Muscle of leg (tissue), 16 donors: ENCODE measurements at places on chromosomes 1 and 21.

- no peak for DNase-seq
Measured at GRCh38 chr1:172980456-172980855, 70.3 kb downstream of the TNFSF18 start.

DNA sequence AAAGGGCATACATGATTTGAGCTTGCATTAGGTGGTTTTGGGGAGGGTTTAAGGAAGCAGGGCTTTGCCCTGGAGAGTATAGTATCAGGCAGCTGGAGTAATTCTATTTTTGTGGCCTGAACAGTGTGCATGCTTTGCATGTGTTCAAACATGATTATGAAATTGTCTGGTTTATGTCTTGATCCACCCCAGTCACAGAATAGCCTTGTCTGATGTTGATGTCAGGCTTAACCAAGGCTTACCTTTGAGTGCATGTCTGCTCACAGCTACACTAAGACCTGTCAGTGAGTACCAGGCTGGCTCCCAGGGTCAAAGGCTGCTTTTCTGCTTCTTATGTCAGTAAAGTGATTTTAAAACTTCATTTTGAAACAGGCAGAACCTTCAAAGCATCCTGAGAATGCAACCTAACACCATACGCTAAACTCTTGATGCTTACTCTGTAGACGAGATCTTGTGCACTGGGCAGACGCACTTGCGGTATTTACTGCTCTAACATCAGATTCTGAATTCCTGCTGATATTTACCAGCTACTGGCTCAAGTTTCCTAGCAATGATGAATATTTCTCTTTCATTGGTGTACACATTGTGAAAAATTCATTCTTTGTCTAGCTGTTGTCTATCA, 78.9 kb downstream of the MAP3K21 start:
- no peak for DNase-seq

GRCh38 chr1:30783256-30783915, 25.8 kb upstream of the LAPTM5 start:
- no peak for DNase-seq

DNA sequence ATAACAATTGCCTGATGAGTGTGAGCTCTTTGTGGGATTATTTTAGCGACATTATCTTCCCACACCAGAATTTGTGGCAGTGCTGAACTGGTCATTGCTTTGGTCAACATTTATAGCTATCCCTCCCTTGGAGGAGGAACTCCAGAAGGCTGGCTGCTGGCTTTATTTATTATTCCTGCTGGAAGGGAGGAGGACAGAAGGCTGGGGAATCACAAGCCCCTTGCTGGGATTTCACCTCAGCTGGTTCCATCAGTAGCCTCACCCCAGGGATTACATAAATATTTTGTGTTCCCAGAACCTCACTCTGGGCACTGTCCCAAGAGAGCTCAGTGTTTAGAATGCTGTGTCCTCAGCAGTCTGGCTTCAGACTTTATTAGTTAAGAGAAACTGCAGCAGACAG, 102.8 kb upstream of the C1orf21 start:
- peak; percentile 23 for DNase-seq

GRCh38 chr1:231020816-231021215, 19.2 kb downstream of the FAM89A start:
- DNase-seq, result no peak

DNA sequence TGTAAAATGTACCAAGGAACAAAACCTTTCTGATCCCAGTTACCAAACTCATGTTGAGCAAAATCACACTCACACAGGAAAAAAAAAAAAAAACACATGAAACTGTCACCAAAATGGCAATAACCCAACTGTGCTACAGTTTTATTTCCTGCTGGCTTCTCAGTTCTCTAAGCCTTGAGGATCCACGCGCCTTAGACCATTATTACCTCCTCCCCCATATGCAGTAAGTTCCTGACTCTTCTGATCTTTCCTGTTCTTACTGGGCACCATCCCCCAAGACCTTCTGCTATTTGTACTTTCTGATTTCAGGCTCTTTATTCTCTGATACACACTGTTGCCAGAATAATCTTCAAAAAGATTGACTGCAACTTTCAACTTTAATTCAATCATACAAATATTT, 79.6 kb downstream of the SLC45A1 start:
- no peak for DNase-seq

GRCh38 chr1:86552376-86552775, 5.5 kb downstream of the CLCA4 start:
- DNase-seq, result no peak

- DNase-seq, result no peak
Measured at GRCh38 chr21:34807146-34807880, 138.5 kb downstream of the CLIC6 start.

GRCh38 chr1:45922374-45922773, 119.0 kb downstream of the MAST2 start:
- DNase-seq, result no peak

DNA sequence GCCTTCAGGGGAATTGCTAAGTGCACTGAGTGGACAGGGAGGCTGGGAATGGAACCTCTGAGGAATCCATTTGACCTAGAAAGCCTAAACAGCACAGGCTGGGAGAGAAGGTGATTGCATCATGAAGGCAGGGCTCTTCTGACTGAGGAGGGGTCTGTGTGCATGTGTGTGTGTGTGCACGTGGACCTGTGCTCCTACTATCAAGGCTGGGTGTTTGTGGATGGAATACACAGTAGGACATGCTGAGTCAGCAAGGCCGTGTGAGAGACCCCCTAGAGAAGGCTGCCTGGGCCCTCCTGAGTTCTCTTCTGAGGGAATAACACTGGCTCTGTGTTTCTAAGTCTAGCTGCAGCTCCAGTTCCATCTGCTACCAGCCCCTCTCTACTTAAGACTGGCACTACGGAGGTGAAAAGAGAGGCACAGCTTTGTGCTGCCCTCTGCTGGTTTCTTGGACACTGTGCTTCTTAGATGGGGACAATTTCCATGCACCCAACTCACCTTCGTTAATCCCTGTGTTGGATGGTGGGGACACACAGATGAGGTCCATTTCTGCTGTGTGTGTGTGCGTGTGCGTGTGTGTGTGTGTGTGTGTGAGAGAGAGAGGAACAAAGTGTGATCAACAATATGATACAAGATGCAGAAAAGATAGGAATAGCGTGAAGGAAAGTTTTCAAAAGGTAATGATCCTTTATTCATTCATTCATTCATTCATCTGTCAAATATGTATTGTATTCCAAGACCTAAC, 6.2 kb upstream of the EFCAB14 start:
- DNase-seq, result peak; percentile 80

DNA sequence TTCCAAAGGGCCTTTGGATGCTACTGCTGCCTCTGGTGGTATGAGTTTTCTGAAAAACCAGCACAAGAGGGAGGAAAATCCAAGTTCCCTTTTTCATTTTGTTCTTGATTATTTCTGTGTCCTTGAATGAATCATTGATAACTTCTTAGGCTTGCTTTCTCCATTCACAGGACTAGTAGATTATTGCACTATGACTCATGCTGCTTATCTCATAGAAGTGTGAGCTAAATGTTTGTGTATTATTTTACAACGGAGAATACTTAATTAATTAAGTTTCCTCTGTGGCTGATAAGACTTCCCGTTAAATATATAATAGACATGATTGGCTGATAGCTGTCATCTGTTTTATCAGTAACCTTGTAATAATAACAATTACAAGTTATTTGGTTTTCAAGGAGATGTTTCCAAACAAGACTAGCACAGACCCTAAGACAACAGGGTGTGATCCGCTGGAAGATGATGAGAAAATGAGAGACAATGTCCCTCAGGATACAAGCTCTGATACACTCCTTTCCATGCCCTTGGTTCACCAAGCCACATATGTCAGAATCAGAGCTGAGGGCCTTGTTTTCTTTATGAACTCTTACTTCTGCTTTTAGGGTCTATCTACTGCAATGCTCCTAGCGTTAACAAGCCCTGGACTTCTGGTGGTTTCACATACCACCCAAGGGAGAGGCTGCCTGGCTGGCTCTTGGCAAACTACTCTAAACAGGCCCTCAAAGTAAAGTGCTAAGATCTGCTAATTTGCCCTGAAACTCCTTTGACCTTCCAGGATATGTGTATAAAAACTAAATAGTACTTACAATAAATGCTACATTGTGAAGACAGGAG, 1078.3 kb downstream of the TTLL7 start:
- peak; percentile 20 for DNase-seq

DNA sequence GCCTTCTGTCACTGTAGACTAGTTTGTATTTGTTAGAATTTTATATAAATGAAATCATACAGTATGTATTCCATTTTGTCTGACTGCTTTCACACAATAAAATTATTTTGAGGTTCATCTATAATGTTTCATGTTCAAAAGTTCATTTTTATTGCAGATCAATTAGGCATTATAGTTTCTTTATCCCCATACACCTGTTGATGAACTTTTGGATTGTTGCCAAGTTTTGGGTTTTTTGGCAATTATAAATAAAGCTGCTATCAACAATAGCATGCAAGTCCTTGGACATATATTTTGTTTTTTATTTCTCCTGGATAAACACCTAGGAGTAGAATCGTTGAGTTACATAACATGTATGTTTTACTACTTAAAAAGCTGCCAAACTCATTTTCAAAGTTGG, 47.1 kb upstream of the FAM3B start:
- DNase-seq, result no peak

DNA sequence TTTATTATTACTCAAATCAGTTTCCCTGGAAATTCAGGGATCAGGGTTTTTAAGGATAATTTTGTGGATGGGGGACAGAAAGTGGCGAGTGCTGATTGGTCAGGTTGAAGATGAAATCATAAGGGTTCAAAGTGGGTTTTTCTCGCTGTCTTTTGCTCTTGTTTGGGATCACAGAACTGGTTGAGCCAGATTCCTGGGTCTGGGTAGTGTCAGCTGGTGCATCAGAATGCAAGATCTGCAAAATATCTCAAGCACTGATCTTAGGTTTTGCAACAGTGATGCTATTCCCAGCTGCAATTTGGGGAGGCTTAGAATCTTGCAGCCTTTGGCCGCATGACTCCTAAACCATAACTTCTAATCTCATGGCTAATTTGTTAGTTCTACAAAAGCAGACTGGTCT, 9.3 kb downstream of the CHI3L2 start:
- no peak for DNase-seq

- peak; percentile 57 for DNase-seq
Measured at GRCh38 chr1:53681977-53682685, 56.8 kb downstream of the GLIS1 start.

DNA sequence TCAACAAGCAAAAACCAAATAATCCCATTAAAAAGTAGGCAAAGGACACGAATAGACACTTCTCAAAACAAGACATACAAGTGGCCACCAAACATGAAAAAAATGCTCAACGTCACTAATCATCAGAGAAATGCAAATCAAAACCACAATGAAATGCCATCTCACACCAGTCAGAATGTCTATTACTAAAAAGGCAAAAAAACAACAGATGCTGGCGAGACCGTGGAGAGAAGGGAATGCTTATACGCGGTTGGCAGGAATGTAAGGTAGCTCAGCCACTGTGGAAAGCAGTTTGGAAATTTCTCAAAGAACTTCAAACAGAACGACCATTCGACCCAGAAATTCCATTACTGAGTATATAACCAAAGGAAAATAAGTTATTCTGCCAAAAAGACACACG, 145.1 kb upstream of the EDN2 start:
- no peak for DNase-seq

DNA sequence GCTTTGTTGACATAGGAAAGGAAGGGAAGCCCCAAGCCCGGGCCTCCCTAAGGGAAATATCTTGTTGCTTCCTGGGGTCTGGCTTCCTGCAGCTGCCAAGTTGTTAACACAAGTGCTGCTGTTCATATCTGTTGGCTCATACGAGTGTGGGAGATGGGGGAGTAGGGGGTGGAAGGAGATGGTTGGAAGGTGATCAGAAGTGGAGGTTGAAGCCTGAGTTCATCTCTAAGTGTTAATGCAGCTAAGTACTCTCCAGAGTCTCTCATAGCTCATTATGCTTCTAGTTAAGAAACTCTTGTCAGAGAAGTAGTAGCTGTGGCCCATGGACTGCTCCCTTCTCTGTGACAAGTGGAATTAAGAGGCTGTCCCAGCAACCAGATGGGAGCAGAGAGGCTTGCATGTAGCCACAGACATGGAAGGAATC, 319.2 kb upstream of the SPAG17 start:
- peak; percentile 74 for DNase-seq

- no peak for DNase-seq
Measured at GRCh38 chr1:203586496-203587081, 40.0 kb upstream of the ATP2B4 start.

- DNase-seq, result no peak
Measured at GRCh38 chr1:115156826-115157468, 67.6 kb upstream of the TSPAN2 start.

- DNase-seq, result no peak
Measured at GRCh38 chr21:44517175-44517899, 22.7 kb downstream of the KRTAP10-1 start.

GRCh38 chr1:230327892-230328284, 98.2 kb downstream of the PGBD5 start:
- no peak for DNase-seq

GRCh38 chr1:43147625-43148327, 24.3 kb downstream of the EBNA1BP2 start:
- peak; percentile 69 for DNase-seq

DNA sequence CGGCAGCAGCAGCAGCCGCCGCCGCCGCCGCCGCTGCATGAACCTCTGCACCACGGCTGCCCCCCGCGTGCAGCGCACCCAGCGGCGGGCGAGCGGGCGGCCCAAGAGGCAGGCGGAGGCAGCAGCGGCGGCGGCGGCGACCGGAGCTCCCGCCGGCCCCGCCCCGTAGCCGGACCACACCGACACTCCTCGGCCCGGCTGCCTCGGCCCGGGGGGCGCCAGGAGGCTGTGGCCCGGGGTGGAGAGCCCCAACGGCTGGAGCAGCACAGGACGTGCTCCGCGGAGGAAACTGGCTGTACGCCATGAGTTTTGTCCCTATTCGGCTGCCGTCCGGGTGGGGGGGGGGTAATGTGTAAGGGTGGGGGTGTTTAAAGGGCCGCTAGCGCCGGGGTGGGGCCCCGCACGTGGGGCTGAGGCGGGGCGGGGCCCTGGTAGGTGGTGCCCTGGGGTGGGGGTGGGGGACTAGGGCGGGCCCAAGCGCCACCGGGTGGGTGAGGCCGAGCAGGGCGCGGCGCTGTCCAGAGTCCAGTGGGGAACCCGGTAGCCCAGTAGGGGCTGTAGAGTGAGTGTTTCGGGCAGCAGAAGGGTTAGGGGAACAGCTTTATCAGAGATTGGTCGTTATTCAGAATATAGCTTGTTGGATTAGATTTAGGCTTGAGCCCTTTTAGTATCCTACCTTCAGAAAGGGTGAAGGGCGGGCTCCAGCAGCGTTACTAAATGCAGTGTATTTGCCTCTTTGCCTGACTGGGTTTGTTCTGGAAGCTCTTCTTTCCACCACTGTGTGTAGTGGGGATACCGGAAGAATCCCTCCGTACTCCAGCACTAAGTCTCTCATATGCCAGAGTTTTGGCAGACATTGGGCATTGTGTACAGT, at the start of gene FAM78B:
Gene FAM78B, minus strand, starts transcription at position 304 of the 874 bp plus-strand sequence. CDS start 753 bp downstream, outside the sequence.
- DNase-seq, result peak; percentile 75

DNA sequence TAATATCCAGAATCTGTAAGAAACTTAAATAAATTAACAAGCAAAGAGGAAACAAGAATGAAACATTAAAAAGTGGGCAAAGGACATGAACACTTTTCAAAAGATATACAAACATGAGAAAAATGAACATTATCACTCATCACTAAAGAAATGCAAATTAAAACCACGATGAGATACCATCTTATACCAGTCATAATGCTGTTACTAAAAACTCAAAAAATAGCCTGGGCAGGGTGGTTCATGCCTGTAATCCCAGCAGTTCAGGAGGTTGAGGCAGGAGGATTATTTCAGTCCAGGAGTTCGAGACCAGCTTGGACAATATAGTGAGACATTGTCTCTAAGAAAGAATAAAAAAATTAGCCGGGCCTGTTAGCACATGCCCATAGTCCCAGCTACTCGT, 6.1 kb downstream of the ZNF124 start:
- no peak for DNase-seq

GRCh38 chr1:167158111-167158812, 62.4 kb upstream of the POU2F1 start:
- DNase-seq, result no peak

GRCh38 chr1:170114906-170115305, 30.9 kb upstream of the NTMT2 start:
- peak; percentile 68 for DNase-seq
